Stromal cell of bone marrow (primary cell): ENCODE measurements at places on chromosomes 4 and X.

DNA sequence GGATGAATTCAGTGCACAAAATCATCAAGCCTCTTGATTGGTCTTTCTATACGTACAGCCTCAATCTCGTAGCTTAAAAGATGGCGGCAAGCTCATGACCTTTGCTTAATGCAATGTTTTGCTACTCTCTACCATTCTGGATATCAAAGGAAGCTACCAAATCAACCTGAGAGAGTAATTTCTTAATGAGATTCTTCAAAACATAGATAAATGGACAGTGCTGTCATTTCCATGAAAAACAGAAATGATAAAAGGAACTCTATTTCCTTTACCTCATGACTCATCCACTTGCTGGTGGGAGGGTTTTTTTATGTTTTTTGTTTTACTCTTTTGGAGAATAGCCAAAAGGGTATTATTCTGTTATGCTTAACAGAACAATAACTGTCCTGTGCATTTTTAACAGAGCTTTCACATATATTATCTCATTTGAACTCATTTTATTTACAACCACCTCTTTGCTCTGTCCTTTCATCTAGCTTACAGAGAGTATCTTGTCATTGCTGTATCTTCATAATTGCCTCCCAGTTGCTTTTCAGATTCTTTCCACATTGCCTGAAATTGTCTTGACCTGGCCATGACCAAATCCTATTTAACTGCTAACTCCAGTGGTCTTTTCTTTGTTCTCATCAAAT, 138.6 kb upstream of the GPR101 start:
- no peak for DNase-seq

DNA sequence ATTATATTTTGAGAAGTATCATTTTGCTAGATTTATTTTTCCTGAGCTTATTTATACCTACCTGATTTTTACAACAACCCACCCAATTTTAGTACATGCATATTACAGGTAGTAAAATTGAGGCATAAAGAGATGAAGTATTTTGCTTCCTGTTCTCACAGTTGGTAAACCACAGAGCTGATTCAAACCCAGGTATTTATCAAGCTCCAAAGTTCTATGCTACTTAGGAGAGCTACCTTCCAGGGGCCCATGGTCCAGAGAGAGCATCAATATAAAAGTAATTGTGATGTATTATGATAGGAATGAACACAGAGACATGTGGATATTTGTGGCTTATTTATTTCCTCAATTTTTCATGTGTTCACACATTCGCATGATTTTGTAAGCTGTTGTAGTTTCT, 20.2 kb upstream of the GBA3 start:
- no peak for DNase-seq

DNA sequence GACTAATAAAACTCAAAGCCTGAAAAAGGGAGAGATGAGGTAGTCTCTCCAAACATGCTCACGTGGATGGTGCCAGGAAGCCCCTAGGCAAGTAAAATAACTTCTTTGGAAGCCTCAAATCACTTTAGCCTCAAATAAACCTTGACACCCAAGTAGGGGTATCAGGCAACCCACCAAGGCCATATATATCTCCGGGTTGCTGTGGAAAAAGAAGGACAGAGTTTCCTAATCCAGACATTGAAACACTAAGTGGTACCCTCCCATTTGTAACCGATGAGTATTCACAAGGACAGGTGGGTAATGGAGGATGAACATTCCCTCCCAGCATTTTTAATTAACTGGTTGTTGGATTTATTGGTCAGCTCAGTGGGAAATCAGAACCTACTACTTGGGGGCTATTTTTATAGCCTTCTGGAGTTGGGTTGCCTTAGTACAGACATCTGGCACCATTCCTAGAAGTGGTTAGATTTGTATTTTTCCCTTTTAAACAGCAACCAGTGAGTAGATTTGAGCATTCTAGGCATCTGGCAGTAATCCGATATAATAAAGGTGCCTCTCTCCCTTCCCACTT, 87.7 kb downstream of the GPC3 start:
- DNase-seq, result no peak

- DNase-seq, result no peak
Observed at GRCh38 chr4:190018201-190018920, 8.7 kb downstream of the FRG2 start.

GRCh38 chr4:162075726-162076125, 88.1 kb downstream of the FSTL5 start:
- DNase-seq, result no peak

GRCh38 chr4:81494031-81494431, 22.3 kb upstream of the RASGEF1B start:
- no peak for DNase-seq

DNA sequence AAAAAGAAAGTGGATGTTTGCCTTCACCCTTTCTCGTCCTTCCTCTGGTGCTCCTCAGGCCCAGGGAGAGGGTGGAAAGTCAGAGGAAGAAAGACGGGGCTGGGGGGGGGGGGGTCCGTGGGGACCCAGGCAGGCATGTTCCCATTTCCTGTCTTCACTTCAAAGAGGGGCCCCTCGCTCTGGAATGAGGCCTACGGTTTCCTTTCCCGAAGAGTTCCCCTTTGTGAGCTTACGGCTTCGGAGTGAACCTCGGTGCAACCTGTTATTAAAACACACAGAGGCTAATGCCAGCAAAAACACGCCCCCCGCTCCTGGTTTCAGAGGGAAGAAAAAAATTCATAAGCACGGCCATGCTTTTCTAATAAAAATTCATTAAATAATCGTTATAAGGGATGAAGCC, 40.1 kb downstream of the SHOX start:
- DNase-seq, result no peak

- DNase-seq, result no peak
Observed at GRCh38 chr4:173192375-173193162, 24.0 kb downstream of the GALNT7 start.

DNA sequence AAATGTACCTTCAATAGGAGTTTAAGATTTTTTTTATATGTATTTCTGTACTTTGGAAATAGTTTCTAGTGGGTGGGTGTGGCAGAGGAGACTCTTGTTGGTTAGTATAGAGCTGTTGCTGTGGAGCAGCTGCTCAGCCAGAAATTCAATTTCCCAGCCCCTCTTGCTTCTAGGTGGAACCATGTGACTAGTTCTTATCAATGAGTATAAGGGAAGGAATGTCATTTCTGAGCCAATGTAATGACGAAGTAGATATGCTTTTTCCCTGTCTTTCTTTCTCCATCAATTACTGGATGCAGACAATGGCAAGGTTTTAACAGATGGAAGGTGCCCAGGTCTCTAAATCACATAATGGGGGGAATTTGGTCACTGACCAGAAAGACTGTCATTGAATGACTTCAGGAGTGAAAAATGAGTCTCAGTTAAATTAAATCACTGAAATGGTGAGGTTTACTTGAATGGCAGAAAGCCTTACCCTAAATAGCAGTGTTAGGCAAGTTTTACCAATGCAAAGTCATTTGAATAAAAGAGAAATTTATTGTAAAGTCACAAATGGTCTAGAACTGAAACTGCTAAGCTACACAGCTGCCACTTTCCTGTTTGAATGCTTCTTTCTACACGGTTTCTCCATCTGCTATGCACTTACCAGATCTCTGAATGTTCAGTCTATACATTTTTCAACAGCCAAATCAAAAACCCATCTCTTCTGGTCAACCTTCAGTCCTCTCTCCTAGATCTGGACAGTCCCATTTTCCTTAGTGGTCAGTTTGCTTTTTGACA, 795.4 kb upstream of the MAGEB2 start:
- DNase-seq, result no peak

DNA sequence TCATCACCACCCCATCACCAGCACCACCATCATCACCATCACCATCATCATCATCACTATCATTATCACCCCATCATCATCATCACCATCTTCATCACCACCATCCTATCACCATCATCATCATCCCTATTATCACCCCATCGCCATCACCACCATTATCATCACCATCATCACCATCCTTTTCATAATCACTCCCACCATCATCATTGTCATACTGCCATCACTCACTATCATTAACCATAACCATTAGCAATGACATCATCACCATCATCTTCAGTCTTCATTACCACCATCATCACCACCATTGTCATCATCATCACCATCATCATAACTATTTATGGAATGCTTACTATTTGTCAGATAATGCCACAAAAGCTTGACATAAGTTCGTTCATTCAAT, 35.7 kb downstream of the CRMP1 start:
- no peak for DNase-seq

DNA sequence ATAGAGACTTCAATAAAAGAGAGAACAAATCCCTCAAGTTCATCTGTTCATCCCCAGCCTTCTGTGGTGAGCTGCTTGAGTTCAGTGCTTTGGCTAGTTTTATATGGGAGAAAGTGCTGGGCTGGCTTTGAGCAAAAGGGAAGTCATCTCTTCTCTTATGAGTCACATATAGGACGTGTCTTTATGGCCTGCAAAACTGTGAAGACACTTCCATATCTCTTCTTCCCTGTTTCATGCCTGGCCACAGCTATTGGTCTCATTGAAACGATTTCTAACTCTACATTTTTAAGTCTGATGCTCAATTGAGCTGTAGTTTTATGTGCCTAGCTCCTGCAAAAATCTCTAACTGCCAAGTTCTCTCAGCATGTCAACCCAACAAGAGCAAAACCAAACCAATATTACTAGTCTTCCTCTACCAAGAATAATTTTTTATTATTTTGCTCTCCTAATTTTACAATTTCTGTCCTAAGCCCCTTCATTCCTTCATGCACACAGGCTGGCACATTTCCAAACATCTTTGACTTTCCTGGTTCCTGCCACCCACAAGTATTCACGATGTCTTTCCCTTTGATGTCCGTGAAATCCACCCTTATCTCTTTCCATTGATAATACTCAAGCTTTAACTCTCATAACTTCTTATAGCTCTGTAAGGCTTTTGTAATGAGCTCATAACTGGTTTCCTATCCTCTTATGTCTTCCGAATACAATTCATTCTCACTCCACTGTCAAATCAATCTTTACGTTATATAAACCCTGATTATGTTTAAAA, 165.3 kb downstream of the BTC start:
- DNase-seq, result no peak

- no peak for DNase-seq
Observed at GRCh38 chr4:74934888-74935287, 2.0 kb downstream of the PARM1 start.

DNA sequence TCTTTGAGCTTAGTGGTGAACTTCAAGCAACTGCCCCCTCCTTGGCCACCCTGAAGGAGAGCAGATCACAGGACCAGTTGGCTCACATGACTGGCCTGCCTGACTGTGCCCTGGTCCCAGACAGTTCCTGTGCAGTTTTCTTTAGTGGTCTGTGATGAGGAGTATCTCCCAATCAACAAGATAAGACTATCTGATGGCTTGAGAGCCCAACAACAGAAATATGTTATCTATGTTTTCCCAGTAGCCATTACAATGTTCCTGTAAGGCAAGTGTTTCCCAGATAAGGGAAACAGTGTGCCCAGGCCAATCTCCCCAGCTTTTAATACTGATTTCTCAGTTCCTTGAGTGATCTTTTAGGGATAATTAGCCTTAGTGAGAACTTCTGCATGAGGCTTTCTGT, 14.2 kb upstream of the TIMM8A start:
- no peak for DNase-seq

GRCh38 chr4:48898733-48899431, 7.7 kb downstream of the OCIAD2 start:
- no peak for DNase-seq

- no peak for DNase-seq
Observed at GRCh38 chr4:83504996-83505395, 20.1 kb upstream of the ABRAXAS1 start.

- DNase-seq, result no peak
Observed at GRCh38 chr4:2399631-2400190, 18.7 kb downstream of the ZFYVE28 start.

DNA sequence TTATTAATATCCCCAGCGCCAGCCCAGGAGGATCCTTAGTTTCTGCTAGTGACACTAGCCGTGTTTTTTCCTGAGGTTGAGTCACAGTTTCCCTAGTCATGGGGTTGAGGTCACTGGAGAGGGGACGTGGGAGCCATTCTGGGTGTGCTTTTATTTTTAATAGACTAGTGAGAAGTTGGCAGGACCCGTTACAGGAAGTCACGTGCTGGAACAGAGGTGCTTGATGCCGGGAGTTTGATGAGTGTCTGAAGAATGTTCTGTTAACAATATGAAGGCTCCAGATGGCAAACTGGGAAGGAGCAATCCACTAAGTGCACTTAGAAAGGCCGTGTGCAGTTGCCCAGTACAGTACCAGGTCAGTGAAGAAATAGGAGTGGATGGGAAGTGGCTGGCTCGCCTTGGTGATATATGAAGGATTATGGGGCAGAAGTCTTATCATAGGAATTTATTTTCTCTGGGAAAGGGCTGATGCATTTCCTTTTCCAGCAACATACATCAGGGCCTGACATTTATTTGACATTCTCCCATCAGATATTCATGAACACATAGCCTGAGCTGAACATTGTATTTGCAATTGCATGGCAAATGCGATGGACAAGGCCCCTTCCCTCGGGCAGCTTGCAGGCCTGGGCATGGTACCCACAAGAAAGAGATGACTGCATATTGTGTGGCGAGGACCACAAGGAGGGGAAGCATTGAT, 291.8 kb downstream of the FBXW7 start:
- DNase-seq, result peak; percentile 51

DNA sequence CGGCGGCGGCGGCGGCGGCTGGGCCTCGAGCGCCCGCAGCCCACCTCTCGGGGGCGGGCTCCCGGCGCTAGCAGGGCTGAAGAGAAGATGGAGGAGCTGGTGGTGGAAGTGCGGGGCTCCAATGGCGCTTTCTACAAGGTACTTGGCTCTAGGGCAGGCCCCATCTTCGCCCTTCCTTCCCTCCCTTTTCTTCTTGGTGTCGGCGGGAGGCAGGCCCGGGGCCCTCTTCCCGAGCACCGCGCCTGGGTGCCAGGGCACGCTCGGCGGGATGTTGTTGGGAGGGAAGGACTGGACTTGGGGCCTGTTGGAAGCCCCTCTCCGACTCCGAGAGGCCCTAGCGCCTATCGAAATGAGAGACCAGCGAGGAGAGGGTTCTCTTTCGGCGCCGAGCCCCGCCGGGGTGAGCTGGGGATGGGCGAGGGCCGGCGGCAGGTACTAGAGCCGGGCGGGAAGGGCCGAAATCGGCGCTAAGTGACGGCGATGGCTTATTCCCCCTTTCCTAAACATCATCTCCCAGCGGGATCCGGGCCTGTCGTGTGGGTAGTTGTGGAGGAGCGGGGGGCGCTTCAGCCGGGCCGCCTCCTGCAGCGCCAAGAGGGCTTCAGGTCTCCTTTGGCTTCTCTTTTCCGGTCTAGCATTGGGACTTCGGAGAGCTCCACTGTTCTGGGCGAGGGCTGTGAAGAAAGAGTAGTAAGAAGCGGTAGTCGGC, 528 bp downstream of the FMR1 start:
- no peak for DNase-seq

GRCh38 chr4:186029571-186030398, 39.2 kb upstream of the TLR3 start:
- DNase-seq, result peak; percentile 49

GRCh38 chr4:96183611-96184010, 343.7 kb downstream of the PDHA2 start:
- DNase-seq, result no peak

GRCh38 chr4:170736710-170737109, 647.0 kb upstream of the AADAT start:
- DNase-seq, result no peak
